ENCODE measurements at places on chromosomes 12 and 14. TPM values are rescaled to one million over a fixed set of nuclear protein-coding genes. Genes with fewer than 3 reads are reported as not detected.

DNA sequence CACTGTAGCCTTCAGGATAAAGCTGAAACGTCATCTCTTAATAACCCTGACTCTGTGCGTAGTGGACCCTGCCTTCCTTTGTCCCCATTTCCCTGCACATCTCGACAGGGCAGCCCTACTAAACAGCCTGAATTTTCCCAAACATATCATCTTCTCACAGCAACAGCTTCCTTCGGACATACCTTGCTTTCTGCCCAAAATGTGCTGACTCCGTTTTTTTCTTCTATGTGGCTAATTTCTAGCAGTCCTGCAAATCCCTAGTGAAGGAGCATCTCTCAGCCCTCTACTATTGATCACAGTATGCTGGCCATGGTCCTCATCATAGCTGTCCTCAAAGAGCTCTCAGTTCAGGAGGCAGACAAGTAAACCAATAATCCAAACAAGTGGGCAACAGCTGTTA lies 53.1 kb upstream of the PCED1B start:
- no peaks in the 10 kb centered on the region for H3K4me1 ChIP-seq
- H3K36me3 ChIP-seq, result no peaks in the 10 kb centered on the region
- DNase-seq, result no peak
- H3K4me3 ChIP-seq, result no peak overlapping the region
- H3K27me3 ChIP-seq, result no peaks in the 10 kb centered on the region

DNA sequence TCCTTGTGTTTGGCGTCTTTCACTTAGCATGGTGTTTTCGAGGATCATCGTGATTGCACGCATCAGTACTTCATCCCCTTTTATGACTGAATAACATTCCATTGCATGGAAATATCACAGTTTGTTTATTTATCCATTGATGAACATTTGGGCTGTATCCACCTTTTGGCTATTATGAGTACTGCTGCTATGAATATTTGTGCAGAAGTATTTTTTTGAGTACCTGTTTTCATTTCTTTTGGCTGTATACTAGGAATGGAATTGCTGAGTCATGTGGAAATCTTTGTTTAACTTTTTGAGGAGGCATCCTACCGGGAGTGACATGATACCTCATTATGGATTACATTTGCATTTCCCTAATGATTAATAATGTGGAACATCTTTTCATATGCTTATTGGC lies 66.4 kb downstream of the WNK1 start:
- no peak overlapping the region for H3K4me3 ChIP-seq
- H3K4me1 ChIP-seq, result no peaks in the 10 kb centered on the region
- no peaks in the 10 kb centered on the region for H3K36me3 ChIP-seq
- H3K27ac ChIP-seq, result no peak overlapping the region
- DNase-seq, result no peak

SERPINA12 gene
- total RNA-seq, result not detected

- DNase-seq, result no peak
- H3K4me3 ChIP-seq, result no peak overlapping the region
- H3K36me3 ChIP-seq, result no peaks in the 10 kb centered on the region
- no peaks in the 10 kb centered on the region for H3K27me3 ChIP-seq
Measured at GRCh38 chr12:39613525-39613924, 6.1 kb downstream of the ABCD2 start.

DNA sequence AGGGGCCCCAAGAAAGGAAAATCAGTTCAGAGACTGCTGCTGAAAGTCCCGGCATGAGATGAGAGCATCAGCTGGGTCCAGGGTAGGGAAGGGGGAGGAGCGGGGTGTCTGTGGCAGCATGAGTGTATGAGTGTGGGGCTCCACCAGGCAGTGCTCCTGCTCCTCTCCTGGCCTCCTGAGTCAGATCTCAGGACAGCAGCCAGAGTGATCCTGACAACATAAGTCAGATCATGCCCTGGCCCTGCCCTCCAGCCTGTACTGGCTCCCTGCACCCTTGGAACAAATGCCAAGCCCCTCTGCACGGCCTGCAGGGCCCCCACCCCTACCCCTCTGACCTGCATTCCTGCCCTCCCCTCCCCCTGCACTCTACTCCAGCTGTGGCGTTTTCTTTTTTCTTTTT lies 24.2 kb upstream of the LRP1-AS start:
- no peak overlapping the region for H3K27ac ChIP-seq
- H3K36me3 ChIP-seq, result peaks cover 12% of the 10 kb centered on the region
- DNase-seq, result no peak
- no peaks in the 10 kb centered on the region for H3K27me3 ChIP-seq
- no peak overlapping the region for H3K4me3 ChIP-seq
- H3K4me1 ChIP-seq, result no peaks in the 10 kb centered on the region

DNA sequence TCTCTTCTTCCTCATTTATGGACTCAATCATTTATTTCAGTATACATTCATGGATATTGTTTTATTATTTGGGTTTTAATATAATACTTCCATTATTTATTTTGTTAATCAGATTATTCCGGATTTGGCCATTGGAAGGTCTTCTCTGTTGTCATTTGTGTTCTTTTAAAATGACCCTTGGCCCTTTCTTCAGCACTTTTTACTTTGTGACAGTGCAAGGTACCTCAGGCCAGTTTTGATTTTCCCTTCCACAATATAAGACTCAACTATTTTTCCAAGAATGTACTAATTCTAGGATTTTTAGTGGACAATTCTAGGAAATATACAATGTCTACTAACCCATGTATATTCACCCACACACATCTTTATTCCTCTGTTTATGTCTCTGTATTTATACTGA lies 521.4 kb upstream of the FOXG1 start:
- H3K36me3 ChIP-seq, result no peaks in the 10 kb centered on the region
- DNase-seq, result no peak
- no peak overlapping the region for H3K4me3 ChIP-seq
- no peak overlapping the region for H3K27ac ChIP-seq

GRCh38 chr12:89544681-89545184 lies 18.9 kb upstream of the POC1B start:
- peak; percentile 58 for DNase-seq
- peaks cover 2% of the 10 kb centered on the region for H3K4me1 ChIP-seq
- no peaks in the 10 kb centered on the region for H3K27me3 ChIP-seq

DNA sequence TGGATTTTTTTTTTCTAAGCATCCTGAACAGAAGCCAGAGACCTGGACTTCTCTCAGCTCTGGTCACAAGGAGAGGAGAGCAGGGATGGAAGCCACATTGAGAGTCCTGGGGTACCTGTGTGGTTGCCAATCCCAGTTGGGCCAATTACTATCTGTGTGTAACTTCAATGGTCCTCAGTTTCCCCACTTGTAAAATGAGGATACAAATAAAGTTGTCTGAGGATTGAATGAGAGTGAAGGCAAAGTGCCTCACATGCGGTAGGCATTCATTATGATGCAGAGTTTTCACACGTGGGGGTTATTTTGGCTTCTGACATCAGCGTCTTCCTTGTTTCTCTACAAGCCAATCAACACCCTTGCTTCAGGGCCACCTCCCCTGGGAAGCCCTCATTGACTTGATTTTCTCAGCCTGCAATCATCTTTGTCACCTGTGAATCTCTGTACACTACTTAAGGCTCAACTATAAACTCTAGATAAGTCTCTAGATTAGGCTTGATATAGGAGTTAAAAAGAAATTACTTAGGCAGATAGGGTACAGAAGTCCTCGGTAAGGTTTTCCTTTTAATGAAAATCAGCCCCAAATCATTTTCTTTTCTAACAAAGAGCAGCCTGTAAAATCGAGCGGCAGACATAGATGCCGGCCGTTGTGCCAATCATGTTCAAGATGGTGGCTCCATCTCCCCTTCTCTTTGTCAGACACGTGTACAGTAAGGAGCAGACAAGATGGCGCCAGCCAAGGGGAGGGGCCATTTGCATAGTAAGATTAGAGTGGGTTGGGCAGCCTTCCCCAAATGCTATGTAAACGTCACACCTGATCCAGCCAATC lies 37.8 kb upstream of the FICD start:
- no peak overlapping the region for H3K27ac ChIP-seq
- no peaks in the 10 kb centered on the region for H3K27me3 ChIP-seq
- no peak overlapping the region for H3K4me3 ChIP-seq
- DNase-seq, result no peak
- no peaks in the 10 kb centered on the region for H3K4me1 ChIP-seq

DNA sequence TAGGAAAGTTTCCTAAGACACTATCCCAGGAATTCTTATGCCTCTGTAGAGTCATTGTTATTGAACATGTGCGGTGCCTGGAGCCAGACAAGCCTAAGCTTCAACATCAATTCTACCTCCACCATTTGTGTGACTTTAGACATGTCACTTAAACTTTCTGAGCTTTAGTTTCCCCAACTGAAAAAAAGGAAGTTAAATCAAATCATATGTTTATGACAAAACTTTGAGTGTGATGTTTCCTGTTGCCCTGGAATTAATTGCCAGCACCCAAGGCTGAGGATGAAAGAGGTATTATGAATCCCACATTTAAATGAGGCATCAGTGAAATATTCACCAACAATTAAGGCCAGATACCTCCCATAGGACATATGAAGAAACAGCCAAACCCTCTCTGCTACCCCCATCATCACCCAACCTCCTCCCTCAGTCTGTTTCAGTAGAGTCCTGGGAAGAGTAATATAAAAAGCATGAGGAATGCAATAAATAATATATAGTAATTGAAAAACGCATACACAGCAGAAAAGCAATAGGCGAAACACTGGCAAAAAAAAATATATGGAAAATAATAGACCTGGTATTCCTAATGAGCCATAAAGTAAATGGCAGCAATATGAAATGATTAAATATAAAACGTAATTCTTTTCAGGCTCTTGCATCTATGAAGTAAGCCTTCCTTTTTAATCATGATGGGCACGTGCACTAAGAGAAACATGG lies 182.0 kb upstream of the DCN start:
- H3K27ac ChIP-seq, result no peak overlapping the region
- no peaks in the 10 kb centered on the region for H3K27me3 ChIP-seq
- no peaks in the 10 kb centered on the region for H3K4me1 ChIP-seq
- no peak overlapping the region for H3K4me3 ChIP-seq
- H3K36me3 ChIP-seq, result no peaks in the 10 kb centered on the region

ARHGEF25 gene
- total RNA-seq, result 72.0 TPM

DNA sequence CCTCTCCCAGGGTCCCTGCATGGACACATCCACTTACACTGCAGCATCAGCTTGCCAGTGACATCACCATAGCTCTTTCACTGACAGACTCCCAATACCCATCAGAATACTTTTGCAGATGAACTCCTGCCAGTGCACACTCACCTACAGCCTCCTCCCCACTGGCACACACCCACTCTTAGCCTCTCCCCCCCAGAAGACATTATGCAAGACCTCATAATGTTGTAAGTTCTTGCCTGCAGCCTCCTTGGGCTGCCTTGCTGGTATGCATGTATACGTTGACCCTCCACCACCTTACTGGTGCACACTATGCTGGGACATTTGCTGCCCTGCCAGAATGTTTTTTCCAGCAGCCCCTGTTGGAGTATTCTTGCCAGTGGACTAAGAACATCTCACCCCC lies 324.2 kb downstream of the AEBP2 start:
- no peaks in the 10 kb centered on the region for H3K36me3 ChIP-seq
- no peak for DNase-seq
- no peak overlapping the region for H3K27ac ChIP-seq
- H3K4me1 ChIP-seq, result peaks cover 1% of the 10 kb centered on the region
- no peak overlapping the region for H3K4me3 ChIP-seq
- H3K27me3 ChIP-seq, result no peaks in the 10 kb centered on the region

DNA sequence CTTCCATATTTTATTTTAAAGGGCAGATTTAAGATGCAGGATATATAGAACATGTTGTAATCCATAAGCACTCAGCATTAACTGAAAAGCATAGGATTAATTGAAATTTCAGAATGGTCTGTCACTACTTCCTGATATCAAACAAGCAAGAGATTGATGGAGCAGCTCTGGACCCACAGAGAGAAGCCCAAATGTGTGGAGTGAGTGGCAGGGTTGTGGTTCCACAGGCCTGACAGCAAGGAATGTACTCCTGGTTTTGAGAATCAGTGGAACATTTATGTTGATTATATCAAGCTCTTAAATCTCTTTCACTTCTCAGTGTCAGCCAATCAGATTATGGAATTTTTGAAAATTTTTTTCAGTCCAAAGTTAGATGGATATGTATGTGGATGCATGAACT lies 267.6 kb upstream of the PRICKLE1 start:
- H3K27me3 ChIP-seq, result no peaks in the 10 kb centered on the region
- H3K4me1 ChIP-seq, result no peaks in the 10 kb centered on the region
- no peaks in the 10 kb centered on the region for H3K36me3 ChIP-seq
- no peak overlapping the region for H3K4me3 ChIP-seq
- H3K27ac ChIP-seq, result no peak overlapping the region

GPRC5D gene
- total RNA-seq, result 0.39 TPM

NEUROD4 gene
- total RNA-seq, result not detected

DNA sequence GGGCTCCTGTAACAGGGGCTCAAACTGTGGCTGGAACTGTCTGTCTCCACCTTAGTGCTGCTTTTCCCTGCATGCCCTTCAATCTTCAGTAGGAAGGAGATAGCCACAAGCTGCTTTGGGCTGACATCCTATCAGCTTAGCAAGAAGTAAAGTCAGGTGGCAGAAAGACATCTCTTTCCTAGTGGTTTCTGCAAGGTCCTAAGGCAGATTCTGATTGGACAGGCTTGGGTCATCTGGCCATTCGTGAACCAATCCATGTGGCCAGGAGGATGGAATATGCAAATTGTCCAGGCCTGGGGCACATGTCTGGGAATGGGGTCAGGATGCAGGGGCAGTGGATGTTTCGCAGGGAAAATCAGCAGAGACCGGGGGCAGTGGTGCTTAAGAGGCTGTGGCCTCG lies 5.2 kb downstream of the RITA1 start:
- no peak overlapping the region for H3K27ac ChIP-seq
- DNase-seq, result no peak
- no peaks in the 10 kb centered on the region for H3K4me1 ChIP-seq
- H3K36me3 ChIP-seq, result no peaks in the 10 kb centered on the region
- H3K27me3 ChIP-seq, result no peaks in the 10 kb centered on the region
- no peak overlapping the region for H3K4me3 ChIP-seq

DNA sequence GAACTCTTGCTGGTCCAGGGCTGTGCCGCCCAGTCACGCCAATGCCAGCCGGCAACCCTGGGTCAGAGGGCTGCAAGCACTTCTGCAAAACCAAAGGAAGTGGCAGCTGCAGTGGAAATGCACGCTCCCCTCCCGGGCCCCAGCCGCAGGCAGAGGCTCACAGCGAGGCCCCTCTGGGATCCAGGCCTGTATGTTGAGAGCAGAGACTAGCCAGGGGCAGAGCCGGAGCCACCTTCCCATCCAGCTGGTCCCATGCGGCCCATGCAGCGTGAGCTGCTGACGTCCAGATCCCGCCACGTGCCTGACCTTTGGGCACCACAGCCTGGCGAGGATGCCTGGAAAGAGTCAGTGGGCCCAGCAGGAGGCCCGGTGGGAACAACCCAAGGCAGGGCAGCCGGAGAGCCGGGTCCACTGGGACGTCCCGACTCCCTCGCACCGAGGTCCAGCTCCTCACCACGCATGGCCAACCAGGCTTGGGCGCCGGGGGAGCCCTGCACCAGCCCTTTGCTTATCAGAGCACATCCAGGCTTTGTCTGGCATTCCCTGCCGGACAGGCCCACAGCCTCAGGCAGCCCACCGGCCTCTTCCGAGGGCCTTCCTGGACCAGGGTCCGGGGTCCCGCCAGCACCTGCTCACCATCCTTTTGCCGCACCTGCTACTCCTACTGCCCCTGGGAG lies 4.3 kb downstream of the GPR132 start:
- H3K27ac ChIP-seq, result no peak overlapping the region
- H3K27me3 ChIP-seq, result no peaks in the 10 kb centered on the region
- H3K4me1 ChIP-seq, result no peaks in the 10 kb centered on the region
- no peak overlapping the region for H3K4me3 ChIP-seq
- DNase-seq, result peak; percentile 77

- H3K36me3 ChIP-seq, result no peaks in the 10 kb centered on the region
- H3K4me1 ChIP-seq, result no peaks in the 10 kb centered on the region
- no peak overlapping the region for H3K27ac ChIP-seq
- peaks cover 2% of the 10 kb centered on the region for H3K27me3 ChIP-seq
- DNase-seq, result no peak
Measured at GRCh38 chr12:52692254-52692653, 11.1 kb downstream of the KRT77 start.

GRCh38 chr12:127861406-127861805 lies 405.6 kb upstream of the TMEM132C start:
- DNase-seq, result no peak
- H3K27me3 ChIP-seq, result no peaks in the 10 kb centered on the region
- H3K36me3 ChIP-seq, result no peaks in the 10 kb centered on the region
